ENCODE measurements at places on chromosomes 7 and 10. TPM values are rescaled to one million over a fixed set of nuclear protein-coding genes. Genes with fewer than 3 reads are reported as not detected.

PON3 gene
- total RNA-seq = not detected

MYL10 gene
- total RNA-seq = not detected

CYP3A4 gene
- total RNA-seq = not detected

RGS10 gene
- total RNA-seq = 26.0 TPM

OPALIN gene
- not detected for total RNA-seq

HABP2 gene
- not detected for total RNA-seq

ITGA8 gene
- total RNA-seq = not detected

TFEC gene
- total RNA-seq = not detected

CYP3A7 gene
- not detected for total RNA-seq

SPDYE8 gene
- not detected for total RNA-seq

FAM131B gene
- total RNA-seq = 0.25 TPM

C10orf120 gene
- total RNA-seq = not detected

LIPN gene
- not detected for total RNA-seq

TCAF1 gene
- 27.2 TPM for total RNA-seq

OR9A2 gene
- total RNA-seq = not detected

DYNC1I1 gene
- total RNA-seq = not detected

UBTD1 gene
- total RNA-seq = 7.2 TPM

ELFN1 gene
- not detected for total RNA-seq

PNLIPRP2 gene
- not detected for total RNA-seq

SPDYE9 gene
- not detected for total RNA-seq

Measured in MCF 10A (cell line).